Activated CD4-positive, alpha-beta T cell treated with anti-CD3 and anti-CD28 coated beads, Interleukin-2, amount 50 U/mL, for 48 hours (primary cell): ENCODE measurements at places on chromosomes 7 and 10.

DNA sequence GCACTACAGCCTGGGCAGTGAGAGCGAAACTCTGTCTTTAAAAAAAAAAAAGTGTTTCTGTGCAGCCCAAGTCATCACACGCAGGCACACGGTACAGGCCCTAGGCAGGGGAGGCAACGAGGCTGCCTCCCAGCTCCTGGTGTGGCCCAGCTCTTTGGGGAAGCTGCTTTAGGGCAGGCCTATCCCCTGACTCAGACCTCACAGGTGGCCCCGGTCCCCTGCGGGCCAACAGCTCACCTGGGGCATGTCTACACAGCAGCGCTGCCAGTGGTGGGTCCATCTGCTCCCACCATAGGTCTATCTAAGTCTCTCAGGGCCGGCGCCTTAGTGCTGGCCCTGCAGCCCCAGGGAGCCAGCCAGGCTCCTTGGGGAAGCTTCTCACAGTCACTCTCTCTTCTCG is 31.4 kb downstream of the ZAN start:
- no peak for DNase-seq

GRCh38 chr10:77311186-77311585 is 326.4 kb downstream of the KCNMA1 start:
- DNase-seq = no peak

GRCh38 chr7:8129318-8129659 is 132.7 kb downstream of the ICA1 start:
- DNase-seq = no peak

DNA sequence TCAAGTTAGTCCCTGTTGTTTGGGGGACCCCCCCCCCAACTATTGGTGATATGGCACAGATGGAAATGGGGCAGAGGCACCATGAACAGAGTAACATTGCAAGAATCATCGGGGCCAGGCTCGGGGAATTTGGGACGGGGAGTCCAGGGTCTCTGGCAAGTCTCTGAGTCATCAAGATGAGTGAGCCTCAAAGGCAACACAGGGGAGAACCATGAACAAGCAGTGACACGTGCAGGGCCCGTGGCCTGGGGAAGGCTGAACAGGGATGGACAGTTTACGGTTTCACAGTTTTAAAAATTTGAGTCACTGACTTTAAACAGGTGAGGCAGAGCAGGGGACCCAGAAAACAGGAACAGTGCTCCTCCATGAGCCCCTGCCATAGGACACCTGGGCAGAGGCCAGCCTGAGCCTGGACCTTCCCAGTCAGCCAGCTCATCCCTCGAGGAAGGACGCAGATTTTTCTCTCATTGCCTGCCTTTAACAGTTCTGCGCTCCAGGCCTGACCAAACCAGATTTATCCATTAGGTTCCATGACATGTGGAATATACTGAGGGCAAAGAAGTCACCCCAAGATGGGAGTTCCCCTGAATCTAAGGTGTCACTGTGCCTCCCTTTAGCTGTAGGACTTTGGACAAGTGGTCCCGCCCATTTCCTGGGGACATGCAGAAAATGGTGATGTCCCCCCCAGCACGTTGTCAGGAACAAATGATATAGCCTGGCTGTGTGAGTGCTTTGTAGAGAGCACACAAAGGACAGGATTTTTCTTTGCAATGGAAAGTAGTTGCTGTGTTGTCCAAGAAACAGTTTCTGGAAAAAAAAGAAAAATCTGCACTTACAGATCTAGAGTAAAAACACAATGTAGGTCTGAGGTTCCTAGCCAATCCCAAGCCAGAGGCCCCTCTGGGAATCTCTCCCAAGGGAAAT is 23.8 kb downstream of the CHST15 start:
- DNase-seq = no peak

DNA sequence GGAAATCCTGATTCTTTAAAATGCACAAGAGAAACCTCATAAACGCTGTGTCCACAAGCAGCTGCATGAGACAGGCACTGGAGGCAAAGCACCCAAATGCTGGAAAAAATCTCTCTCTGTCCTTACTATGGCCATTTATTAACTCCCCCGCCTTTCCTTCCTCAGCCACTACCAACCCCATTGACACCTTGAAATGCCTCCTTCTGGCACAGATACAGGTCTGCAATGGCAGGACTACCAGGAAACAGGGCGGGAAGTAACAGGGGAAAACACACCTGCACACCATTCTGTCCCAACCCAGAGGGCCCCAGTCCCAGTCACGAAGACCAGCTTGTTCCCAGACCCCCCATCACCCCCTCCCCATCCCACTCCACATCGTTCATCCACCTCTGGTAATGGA is 224.3 kb downstream of the PARD3 start:
- no peak for DNase-seq

DNA sequence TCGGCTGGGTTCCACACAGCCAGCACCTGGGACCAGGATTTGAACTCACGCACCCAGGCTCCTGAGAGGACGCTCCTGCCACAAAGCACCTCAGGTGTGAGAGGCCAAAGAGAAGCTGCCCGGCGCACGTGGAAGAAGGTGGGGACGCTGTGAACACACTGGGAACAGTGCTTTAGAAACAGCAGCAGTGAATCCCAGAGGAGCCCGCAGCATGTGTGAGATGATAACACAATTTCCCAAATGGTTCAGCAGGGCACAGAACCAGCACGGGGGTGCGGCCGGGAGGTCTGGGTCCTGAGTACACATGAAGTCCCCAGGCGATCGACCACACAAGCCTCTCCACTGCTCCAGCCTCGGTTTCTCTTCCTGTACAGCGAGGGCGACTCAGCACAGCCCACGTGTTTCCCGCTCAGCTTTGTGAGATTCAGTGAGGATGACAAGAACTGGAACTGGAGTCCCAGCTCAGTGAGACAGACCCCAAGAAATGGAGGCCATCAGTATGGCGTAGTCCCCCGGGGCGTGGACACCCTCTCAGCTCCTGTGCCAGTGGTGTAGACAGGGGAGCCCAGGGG is 188.3 kb downstream of the MAD1L1 start:
- no peak for DNase-seq

DNA sequence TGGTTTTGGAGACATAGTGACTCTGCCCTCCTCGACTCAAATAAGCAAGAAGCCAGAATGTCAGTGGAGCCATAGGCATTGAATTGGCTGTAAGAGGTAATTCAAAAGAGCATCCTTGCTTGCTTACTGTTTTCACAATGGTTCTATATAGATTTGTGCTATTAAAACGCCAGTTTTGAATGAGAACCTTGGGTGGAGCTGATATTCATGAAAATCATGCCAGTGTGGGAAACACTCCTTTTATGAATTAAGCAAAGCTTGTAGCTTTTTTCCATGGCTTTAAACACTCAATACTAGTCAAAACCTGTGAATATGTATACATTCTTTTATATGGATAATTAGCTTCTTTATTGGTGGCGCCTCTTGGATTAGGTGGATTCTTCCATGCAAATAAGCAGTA is 252.5 kb downstream of the SLC25A13 start:
- no peak for DNase-seq

DNA sequence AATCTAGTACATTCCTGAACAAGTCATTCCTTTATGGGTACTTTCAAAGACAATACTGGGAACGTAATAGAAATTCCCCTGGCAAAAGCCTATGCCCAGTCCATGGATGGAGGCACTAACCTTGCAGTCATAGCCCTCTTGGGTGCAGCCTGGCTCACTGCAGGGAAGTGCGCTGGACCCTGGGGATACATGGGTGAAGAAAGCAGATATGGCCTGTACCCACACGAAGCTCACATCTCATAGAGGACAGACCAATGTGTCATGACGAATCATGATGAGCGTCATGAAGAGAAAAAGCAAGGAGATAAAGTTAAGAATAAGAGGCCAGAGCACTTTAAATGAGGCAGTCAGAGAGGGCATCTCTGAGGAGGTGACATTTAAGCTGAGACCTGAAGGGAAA is 11.8 kb downstream of the PRLHR start:
- no peak for DNase-seq

DNA sequence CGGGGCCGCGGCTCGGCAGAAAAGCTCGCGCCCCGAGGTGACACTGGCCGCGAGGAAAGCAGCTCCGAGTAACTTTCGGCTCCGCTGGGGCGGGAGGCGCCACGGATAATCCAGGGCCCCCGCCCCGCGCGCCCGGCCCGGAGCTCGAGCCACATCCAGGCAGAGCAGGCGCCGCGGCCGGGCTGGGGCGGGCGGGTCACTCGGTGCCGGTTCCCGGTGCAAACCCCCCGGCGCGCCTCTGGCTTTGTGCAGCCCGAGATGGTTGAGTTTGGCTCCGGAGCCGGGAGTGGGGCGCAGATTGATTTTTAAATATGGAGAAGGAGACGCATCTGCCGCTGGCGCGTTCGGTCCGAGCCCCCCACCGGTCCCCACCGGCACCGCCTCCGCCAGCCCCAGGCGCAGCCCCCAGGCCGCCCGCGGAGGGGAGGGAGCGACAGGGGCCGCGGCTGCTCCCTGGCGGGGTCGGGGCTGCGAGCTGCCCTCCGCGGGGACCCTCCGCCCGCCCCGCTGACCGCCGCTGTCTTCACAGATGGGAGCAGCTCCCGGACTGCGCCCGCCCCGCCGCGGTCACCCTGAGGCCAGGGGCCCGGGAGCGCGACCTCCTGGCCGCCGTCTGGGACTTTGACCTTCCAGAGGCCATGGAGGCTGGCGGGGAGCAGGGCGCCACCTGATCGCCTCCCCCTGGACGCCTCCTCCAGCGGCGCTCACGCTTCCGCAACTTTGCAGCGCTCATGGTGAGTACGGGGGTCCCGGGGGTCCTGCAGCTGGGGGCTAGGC is 643 bp downstream of the ADGRA1 start:
- DNase-seq = no peak

- no peak for DNase-seq
These were observed 1.9 kb upstream of the EN2 start for GRCh38 chr7:155455776-155456737.

- DNase-seq = no peak
These were observed 578.1 kb downstream of the LRMDA start for GRCh38 chr10:76009531-76009930.

- no peak for DNase-seq
These were observed 45.2 kb downstream of the MTERF1 start for GRCh38 chr7:91835091-91835825.

DNA sequence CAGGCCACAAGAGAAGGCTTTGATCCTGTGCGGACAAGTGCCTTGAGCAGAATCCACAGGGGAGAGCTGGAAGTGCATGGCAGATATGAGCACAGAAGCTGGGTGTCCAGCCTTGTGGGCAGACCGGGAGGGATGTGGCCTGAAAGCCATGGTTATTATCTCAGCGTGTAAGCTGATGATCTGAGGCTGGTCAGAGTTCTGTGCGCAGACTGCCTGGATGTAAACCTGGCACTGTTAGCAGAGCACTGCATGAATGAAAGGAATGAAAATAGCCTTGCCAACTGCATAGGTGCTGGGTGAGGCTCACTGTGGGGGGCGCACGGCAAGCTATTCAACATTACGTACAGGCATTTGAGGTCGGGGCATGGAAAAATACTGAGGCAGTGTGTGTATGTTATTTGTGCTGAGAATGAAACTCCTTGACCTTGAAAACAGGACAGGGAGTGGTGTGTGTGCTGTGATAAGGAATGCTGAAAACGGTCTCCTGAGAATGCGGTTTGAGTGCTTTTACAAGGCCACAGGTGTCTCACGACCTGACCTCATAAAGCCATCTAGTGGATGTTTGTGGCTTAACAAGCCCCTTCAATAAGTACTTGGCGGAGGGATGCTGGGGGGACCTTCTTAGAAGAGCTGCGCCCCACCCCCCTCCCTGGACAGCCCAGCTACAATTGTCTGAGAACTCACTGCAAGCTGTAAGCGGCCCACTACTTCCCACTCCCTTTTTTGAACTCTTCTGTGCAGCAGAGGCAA is 18.7 kb downstream of the AKR1C1 start:
- DNase-seq = no peak

DNA sequence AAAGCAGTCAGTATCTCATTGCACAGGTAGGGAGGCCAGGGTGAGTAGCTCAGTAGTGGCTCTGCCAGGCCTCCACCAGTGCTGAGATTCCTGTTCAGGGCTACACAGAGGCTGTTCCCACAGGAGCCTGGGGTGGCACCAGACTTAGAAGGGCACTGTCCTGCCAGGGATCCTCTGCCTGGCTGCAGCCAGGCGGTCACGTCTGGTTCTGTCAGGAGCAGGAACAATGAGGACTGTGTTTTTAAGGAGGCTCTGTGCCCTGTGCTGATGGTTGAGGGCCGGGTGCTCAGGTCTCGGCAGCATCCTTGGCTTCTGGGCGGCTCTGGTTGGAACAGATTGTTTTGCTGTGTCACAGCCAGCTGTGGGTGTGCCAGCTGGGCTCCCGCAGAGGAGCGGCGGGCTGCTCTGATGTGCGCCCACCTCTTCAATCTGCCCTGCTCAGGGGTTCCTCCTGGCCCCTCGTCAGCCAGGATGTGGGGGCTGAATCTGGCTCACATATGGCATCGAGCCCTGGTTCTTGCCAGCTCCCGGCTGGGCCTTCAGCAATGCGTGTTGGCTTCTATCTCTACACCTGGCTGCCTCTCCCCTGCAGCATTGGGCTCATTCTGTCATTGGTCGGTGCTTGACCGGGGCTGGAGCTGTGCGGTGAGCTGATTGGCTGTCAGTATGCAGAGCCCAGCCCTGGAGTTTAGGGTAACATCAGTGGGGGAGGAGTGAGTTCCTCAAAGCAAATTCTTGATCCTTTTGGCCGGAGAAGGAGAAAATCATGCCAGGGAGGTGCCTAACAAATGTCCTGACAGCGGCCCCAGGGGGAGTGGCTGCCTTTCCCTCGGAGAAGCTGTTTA is 41.2 kb downstream of the TACR2 start:
- DNase-seq = no peak

- DNase-seq = no peak
These were observed 102.4 kb downstream of the SMURF1 start for GRCh38 chr7:99041526-99041925.

- no peak for DNase-seq
These were observed 22.1 kb downstream of the FAM13C start for GRCh38 chr10:59340285-59340684.

GRCh38 chr7:146249272-146249671 is 132.7 kb downstream of the CNTNAP2 start:
- DNase-seq = no peak

DNA sequence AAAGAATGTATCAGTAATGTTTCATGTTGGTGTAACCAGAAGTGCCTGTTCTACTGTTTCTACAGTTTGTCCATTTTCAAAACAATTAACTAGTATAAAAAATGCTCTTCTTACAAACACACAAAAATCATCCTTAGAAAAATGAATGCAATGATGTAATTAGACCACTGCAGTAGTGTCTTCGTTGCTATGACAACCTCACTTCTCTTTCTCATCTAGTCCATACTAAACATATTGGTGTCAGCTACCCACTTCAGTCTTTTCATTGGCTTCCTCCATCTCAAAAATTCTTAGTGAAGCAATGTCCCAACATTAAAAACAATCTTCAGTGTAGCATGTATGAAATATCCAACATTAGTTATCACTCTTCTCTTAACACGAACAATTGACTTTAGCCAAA is 1265.8 kb downstream of the REEP3 start:
- no peak for DNase-seq

- DNase-seq = no peak
These were observed 30.4 kb downstream of the LAMB4 start for GRCh38 chr7:108099713-108100112.

- DNase-seq = no peak
These were observed 141.0 kb downstream of the PRKAG2 start for GRCh38 chr7:151735851-151736402.

- no peak for DNase-seq
These were observed at the start of gene ETV1 for GRCh38 chr7:13989126-13989948. Gene ETV1 (minus strand): TSS chr7:13989666. CDS start chr7:13989052, 614 bp downstream.
